ENCODE measurements at places on chromosomes 11 and 22. TPM values are rescaled to one million over a fixed set of nuclear protein-coding genes. Genes with fewer than 3 reads are reported as not detected.

MORC2 gene
- total RNA-seq: 19.5 TPM

DNA sequence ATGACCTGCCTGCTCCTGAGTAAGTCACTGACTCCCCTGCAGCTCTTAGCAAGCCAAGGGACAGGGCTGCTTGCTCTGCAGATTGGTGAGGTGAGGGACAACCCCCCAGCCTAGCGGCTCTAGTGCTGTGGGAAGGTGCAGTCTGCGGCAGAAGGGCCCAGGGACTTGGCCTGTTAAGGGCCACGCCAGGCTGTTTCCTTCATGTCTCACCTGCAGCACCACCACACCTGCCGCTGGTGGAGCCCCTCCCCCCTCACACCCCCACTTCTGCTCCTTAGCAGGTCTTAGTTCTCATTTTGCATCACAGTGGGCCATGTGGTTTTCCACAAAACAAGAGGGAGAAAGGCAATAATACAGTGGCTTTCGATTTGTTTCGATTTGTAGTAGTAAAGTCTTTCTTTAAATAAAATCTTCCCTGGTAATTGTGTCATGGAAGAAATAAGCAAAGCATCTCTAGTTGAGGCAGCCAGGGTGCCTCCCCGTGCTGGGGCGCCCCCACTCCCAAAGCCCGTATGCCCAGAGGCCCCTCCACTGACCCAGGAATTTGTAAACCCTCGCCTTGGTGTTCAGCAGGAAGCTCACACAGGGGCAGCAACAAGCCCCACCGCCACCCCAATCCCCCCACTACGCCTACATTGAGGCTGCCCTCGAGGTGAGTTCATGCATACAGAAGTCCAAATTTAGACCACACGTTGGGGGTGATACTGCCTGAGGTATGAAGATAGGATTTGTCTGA is 86.5 kb upstream of the CLDN5 start:
- no peak overlapping the region for H3K27ac ChIP-seq
- no peak for DNase-seq
- H3K36me3 ChIP-seq: no peaks in the 10 kb centered on the region
- H3K27me3 ChIP-seq: no peaks in the 10 kb centered on the region
- H3K4me1 ChIP-seq: peaks cover 7% of the 10 kb centered on the region
- H3K4me3 ChIP-seq: no peak overlapping the region

- no peaks in the 10 kb centered on the region for H3K27me3 ChIP-seq
- no peaks in the 10 kb centered on the region for H3K4me1 ChIP-seq
- H3K4me3 ChIP-seq: no peak overlapping the region
- H3K36me3 ChIP-seq: no peaks in the 10 kb centered on the region
- no peak for DNase-seq
These were observed 22.8 kb downstream of the YPEL4 start for GRCh38 chr11:57626895-57627294.

DNA sequence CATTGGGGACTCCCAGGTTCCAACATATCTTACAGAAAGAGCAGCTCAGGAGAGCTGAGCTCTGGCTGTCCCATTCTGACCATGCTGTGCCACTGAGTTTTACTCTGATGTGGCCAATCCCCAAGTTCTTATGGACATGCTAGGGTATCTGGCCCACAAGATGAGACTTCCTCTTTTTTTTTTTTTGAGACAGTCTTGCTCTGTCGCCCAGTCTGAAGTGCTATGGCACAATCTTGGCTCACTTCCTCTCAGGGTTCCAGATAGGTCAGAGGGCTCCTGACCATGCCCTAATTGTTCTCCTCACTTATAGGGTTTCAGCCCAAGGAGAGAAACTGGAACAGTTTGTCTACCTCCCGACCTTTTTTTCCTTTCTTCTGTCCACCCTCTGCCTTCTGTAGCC is 152.3 kb upstream of the CCDC90B start:
- H3K27me3 ChIP-seq: no peaks in the 10 kb centered on the region
- H3K36me3 ChIP-seq: no peaks in the 10 kb centered on the region
- H3K27ac ChIP-seq: no peak overlapping the region
- no peak overlapping the region for H3K4me3 ChIP-seq

- no peak overlapping the region for H3K4me3 ChIP-seq
- no peak for DNase-seq
- no peaks in the 10 kb centered on the region for H3K27me3 ChIP-seq
These were observed 24.5 kb downstream of the BRD1 start for GRCh38 chr22:49803134-49803533.

GRCh38 chr11:20544603-20545237 is 54.7 kb upstream of the SLC6A5 start:
- no peak overlapping the region for H3K4me3 ChIP-seq
- H3K27me3 ChIP-seq: no peaks in the 10 kb centered on the region
- no peaks in the 10 kb centered on the region for H3K4me1 ChIP-seq
- H3K36me3 ChIP-seq: no peaks in the 10 kb centered on the region
- H3K27ac ChIP-seq: no peak overlapping the region
- no peak for DNase-seq

DNA sequence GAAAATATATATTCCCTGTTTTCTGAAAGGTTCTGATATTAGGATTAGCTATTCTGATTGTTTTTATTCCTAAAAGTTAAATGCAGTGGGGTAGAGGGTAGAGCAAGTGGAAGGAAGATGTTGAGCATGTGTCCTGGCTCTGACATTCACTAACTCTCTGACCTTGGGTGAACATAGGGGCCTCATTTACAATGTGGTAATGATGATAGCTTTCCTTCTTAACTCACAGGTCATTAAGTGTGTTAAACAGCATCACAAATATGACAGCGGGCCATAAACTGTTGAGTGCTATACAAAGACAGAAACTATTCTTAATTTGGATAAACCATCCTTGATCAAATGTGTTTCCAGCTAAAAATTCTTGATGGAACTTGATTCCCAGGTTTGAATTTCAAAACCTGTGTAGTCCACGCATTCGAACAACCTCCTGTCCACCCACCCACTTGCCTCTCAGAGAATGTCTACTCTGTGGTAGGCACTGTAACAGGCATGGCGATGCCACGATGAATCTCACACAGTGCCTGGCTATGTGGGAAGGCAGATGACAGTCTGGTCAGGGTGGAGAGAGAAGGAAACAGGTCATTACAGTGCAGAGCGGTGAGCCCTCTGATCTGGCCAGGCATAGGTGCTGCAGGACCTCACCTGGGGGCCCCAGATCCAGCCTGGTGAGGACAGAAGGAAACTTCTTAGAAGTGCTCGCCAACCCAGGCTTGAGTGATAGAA is 19.3 kb upstream of the PEX26 start:
- peaks cover 55% of the 10 kb centered on the region for H3K4me1 ChIP-seq
- H3K27ac ChIP-seq: peak overlapping the region; percentile 93
- no peaks in the 10 kb centered on the region for H3K27me3 ChIP-seq
- DNase-seq: no peak
- H3K4me3 ChIP-seq: no peak overlapping the region
- no peaks in the 10 kb centered on the region for H3K36me3 ChIP-seq

DNA sequence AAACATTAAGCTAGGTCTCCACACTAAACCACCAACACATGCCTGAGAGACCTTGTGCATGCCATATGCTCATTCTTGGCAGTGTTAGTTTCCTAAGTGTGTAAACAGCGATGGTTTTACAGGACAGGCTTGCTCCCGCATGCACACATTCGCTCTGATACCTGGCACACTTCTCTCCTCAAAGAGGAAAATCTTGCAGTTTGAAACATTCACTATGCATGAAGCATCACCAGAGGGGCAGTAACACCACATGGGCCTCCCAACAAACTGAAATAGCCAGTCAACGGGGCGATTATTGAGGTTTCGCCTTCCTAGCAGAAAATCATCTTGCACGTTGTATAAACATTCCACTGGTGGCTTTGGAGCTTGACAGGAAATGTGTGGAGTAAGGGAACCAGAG is 52.6 kb downstream of the ABTB2 start:
- DNase-seq: no peak
- H3K27ac ChIP-seq: no peak overlapping the region
- no peaks in the 10 kb centered on the region for H3K27me3 ChIP-seq
- no peak overlapping the region for H3K4me3 ChIP-seq
- H3K36me3 ChIP-seq: no peaks in the 10 kb centered on the region

OR52N5 gene
- not detected for total RNA-seq

DNA sequence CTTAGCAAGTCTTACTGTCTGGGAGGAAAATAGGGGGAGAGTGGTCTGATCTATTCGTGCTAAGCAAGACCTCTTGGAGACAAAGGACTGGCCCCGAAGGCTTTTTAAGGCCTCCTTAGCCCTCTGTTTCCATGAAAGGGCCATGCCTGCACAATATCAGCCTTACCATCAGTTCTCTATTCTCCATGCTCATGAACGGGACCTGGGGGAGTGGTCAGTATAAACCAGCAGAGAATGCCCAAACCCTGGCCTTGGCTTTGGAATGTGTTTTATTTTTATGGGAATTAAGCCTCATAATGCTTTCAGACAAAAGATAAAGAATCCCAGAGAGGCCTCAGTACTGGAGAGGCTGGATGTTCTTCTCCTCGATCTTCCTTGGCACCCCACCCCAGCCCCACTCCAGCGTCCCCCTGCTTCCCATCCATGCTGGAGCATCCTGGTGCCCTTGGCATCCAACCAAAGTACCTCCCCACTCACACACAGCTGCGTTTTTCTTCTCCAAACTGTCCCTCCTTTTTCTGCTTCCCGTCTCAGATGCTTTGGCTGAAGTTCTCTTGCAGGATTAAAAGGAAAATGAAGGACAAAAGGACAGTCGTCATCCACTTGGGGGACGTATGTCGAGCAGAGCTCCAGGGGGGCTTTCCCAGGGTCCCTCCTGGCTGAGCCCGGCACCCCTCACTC is 18.6 kb downstream of the FXYD6 start:
- no peaks in the 10 kb centered on the region for H3K36me3 ChIP-seq
- H3K27ac ChIP-seq: no peak overlapping the region
- H3K4me3 ChIP-seq: no peak overlapping the region
- DNase-seq: no peak
- peaks cover 5% of the 10 kb centered on the region for H3K27me3 ChIP-seq

DNA sequence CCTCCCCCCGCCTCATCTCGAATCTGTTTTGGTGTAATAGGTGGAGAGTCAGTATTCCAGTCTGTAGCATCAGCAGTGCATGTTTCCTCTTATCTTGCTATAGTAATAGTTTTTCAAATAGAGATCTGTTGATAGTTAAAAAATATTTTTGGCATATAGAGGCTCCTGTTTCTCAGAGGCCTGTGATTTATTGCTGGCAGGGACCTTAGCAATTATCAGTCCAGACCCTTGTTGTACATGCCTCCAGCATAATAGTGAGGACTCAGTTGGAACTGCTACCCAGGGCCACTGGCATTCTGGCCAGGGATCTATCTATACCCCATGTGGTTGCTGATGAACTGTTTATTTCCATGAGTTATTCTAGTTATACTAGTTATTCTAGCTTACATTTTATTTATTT is 52.6 kb downstream of the SPECC1L start:
- peaks cover 21% of the 10 kb centered on the region for H3K4me1 ChIP-seq
- H3K27ac ChIP-seq: no peak overlapping the region
- H3K27me3 ChIP-seq: no peaks in the 10 kb centered on the region
- no peaks in the 10 kb centered on the region for H3K36me3 ChIP-seq
- H3K4me3 ChIP-seq: no peak overlapping the region

DNA sequence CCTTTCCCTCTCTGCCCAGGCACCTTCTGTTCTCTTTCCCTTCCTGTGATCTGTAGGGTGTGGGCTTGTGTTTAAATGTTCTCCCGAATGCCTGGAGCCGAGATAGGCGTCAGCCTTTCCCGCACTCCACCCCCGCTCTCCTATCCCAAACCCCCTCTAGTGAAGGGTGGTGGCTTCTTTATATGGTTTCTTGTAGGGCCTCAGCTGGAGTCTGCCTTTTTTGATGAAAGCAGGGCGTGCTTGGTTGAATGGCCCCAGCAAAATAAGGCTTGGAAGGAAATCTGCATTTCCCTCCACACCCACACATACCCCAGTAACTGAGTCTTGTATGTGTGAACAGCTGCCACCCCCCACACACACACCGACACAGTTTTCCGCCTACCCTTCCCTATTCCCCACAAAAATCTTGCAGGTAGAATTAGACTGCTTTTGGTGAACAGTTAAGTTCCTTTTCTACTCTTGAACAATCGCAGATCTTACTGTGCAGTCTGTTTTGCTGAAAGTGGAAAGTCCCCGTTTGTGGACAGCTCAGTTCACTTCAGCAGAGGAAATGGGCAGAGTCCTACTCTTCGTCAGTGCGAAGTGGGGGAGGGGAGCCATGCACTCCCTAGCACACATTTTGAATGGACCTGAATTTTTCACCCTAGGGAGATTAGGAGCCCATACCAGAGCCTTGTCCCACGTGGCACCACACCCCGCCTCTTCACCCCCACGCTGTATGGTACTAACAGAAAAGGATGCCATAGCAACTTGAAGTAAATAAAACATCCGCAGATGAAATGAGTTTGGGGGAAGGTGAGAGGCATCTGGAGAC is 25.5 kb upstream of the GRK2 start:
- peaks cover 57% of the 10 kb centered on the region for H3K4me1 ChIP-seq
- DNase-seq: no peak
- peak overlapping the region; percentile 95 for H3K27ac ChIP-seq
- H3K27me3 ChIP-seq: no peaks in the 10 kb centered on the region
- peaks cover 16% of the 10 kb centered on the region for H3K36me3 ChIP-seq

DNA sequence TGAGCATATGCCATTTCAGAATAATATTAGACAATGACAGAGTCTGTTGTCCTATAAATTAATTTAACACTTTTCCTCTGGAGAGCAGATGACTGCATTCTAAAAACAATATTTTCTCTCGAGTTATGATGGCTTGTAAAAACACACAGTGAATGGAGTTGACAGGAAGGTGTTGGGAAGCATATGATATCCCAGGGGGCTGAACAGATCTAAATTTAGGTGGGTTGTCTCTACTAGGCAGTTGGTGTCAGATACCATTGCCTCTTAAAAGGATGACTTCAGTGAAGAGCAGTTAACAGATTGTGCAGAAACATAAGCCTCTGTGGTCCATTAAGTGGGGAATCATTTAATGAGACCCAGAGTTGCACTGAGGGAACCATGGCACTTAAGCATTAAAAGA is 30.7 kb downstream of the SVIP start:
- no peaks in the 10 kb centered on the region for H3K27me3 ChIP-seq
- DNase-seq: no peak
- H3K27ac ChIP-seq: no peak overlapping the region
- no peaks in the 10 kb centered on the region for H3K36me3 ChIP-seq
- H3K4me1 ChIP-seq: no peaks in the 10 kb centered on the region

IFITM10 gene
- total RNA-seq: 0.42 TPM

DNA sequence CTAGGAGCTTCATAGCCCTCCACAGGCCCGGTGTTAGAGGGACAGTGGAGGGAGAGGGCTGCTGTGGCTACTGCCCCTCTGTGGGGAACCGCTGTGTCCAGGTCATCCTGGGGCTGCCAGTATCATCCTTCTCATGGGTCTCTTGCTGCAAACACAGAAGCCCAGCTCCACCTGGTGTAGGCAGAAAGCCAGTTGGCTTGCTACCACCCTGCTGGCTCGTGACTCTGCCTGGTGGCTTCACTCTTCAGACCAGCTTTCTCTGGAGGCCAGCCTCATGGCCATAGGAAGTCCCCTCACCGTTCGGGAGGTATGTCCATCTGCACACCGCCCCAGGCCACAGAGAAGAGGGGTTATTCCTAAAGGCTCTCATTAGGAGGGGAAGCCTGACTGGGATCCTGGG is 19.4 kb upstream of the SUSD2 start:
- peaks cover 43% of the 10 kb centered on the region for H3K36me3 ChIP-seq
- peaks cover 78% of the 10 kb centered on the region for H3K4me1 ChIP-seq
- DNase-seq: no peak
- H3K27me3 ChIP-seq: no peaks in the 10 kb centered on the region
- H3K27ac ChIP-seq: peak overlapping the region; percentile 57

PGR gene
- 11.3 TPM for total RNA-seq

OR8D1 gene
- not detected for total RNA-seq

- DNase-seq: no peak
- H3K4me3 ChIP-seq: no peak overlapping the region
- no peaks in the 10 kb centered on the region for H3K27me3 ChIP-seq
These were observed 24.8 kb downstream of the TMPRSS5 start for GRCh38 chr11:113681282-113681681.

- no peak overlapping the region for H3K27ac ChIP-seq
- H3K4me1 ChIP-seq: peaks cover 14% of the 10 kb centered on the region
- no peak for DNase-seq
- H3K36me3 ChIP-seq: no peaks in the 10 kb centered on the region
- H3K27me3 ChIP-seq: no peaks in the 10 kb centered on the region
These were observed 20.2 kb upstream of the NRGN start for GRCh38 chr11:124719534-124719933.

All from esophagus muscularis mucosa (tissue), 4 donors.